ENCODE measurements at places on chromosomes 7 and 10. TPM values are rescaled to one million over a fixed set of nuclear protein-coding genes. Genes with fewer than 3 reads are reported as not detected.

Gene SFR1
- total RNA-seq = 6.6 TPM

Gene TMEM273
- total RNA-seq = 9.5 TPM

DNA sequence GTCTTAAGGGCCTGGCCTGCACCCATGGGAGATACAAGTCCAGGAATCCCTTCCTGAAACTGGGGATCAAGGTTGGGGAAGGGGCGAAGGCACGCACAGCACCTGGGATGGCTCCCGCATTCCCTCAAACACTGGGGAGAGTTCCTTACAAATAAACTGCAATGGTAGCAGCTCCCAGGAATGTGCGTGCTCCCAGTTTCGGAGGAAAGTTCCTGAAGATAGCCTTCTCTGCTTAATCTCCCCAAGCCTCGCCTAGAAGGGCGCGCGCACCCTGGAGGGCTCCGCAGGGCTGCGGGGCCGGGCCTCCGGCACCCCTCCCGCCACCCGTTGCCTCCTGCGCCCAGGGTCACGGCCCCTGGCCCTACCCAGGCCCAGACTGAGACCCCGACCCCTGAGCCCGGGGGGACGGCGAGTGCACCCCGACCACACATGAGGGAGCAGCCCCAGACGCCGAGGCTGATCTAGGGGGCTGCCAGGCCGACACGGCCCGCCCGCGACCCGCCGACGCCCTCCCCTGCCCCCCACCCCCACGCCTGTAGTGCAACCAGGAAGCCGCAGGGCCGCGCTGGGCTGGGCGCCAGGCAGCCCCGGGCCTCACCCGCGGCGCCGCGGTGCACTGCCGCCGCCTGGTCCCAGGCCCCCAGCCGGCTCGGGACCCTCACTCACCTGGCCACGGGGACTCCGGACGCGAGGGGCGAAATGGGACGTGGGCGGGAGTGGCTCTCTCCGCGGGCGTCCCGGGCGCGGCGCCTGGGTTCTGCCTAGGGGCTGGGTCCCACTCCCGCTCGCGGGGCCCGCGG is 460 bp downstream of the ANXA11 start:
- H3K27me3 ChIP-seq = no peaks in the 10 kb centered on the region
- H3K4me1 ChIP-seq = peaks cover 66% of the 10 kb centered on the region
- H3K36me3 ChIP-seq = no peaks in the 10 kb centered on the region
- H3K27ac ChIP-seq = peak overlapping the region; percentile 94

Gene TAF5
- 4.0 TPM for total RNA-seq

DNA sequence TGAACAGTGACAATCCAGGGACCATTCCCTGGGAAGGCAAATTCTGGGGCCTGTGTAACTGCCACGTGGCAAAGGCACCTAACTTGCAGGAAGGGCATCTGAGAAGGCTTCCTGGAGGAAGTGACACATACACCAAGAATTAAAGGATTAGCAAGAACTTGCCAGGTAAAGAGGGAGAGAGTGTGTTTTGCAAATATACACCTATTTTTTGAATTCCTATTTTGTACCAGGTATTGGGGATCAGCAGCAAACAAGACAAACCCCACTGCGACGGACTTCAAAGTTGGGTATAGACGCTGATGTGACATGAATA is 206.5 kb upstream of the ZMIZ1 start:
- peaks cover 7% of the 10 kb centered on the region for H3K27me3 ChIP-seq
- H3K4me3 ChIP-seq = no peak overlapping the region
- H3K36me3 ChIP-seq = no peaks in the 10 kb centered on the region

Gene PIP
- not detected for total RNA-seq

GRCh38 chr7:35695473-35695850 is 527 bp upstream of the HERPUD2 start:
- no peak for DNase-seq
- H3K4me1 ChIP-seq = peaks cover 30% of the 10 kb centered on the region
- peak overlapping the region; percentile 79 for H3K27ac ChIP-seq
- H3K27me3 ChIP-seq = no peaks in the 10 kb centered on the region
- peak overlapping the region; percentile 69 for H3K4me3 ChIP-seq

GRCh38 chr7:131143869-131144268 is 183.8 kb upstream of the MKLN1 start:
- no peaks in the 10 kb centered on the region for H3K27me3 ChIP-seq
- H3K4me1 ChIP-seq = no peaks in the 10 kb centered on the region
- DNase-seq = no peak
- H3K36me3 ChIP-seq = no peaks in the 10 kb centered on the region
- no peak overlapping the region for H3K27ac ChIP-seq
- H3K4me3 ChIP-seq = no peak overlapping the region

Gene AGR2
- 7.2 TPM for total RNA-seq

DNA sequence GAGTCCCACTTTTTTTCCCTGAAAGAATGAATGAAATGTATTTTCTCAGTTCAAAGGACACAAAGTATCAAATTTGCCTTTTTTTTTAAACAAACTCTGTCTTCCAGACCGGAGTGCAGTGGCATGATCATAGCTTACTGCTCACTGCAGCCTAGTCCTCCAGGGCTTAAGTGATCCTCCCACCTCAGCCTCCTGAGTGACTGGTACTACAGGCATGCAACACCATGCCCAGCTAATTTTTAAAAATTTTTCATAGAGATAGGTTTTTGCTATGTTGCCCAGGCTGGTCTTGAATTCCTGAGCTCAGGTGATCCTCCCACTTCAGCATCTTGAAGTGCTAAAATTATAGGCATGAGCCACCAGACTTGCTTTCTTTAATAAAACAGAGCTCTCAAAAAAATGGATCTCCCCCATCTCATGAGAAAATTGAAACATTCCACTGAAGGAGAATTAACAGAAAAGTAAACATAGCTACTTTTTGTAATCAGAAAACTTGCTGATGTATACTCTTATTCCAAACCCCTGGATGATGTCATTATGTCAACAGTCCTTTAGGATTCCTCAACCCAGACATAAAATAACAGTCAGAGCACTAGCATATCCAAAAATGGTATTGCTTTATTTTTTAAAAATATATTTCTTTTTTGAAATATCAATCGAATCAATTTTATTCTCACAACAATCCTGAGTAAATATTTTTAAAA is 12.3 kb upstream of the TRDMT1 start:
- no peaks in the 10 kb centered on the region for H3K36me3 ChIP-seq
- DNase-seq = no peak
- H3K4me1 ChIP-seq = no peaks in the 10 kb centered on the region
- H3K27ac ChIP-seq = no peak overlapping the region

DNA sequence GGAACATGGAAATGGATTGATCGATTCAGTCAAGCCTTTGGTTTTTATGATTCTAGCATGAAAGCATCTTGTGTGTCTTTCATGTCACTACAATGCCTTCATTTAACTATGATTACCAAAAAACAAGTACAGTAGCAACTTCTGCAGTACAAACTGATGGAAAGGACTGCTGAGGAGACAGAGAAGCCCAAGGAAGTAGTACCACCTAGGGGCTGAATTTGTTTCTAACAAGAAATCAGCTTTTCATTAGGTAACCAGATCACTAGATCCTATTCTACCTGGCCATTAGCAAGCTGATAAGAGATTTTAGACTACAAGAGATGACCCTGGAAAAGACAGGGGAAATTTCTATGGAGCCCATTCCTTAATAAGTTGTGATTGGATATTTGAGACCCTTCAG is 3.2 kb upstream of the IFIT1 start:
- no peaks in the 10 kb centered on the region for H3K36me3 ChIP-seq
- H3K27me3 ChIP-seq = no peaks in the 10 kb centered on the region
- no peak overlapping the region for H3K4me3 ChIP-seq
- H3K4me1 ChIP-seq = peaks cover 17% of the 10 kb centered on the region
